Activated CD4-positive, alpha-beta T cell treated with anti-CD3 and anti-CD28 coated beads for 24 hours (primary cell): ENCODE measurements at places on chromosomes 16 and 17.

DNA sequence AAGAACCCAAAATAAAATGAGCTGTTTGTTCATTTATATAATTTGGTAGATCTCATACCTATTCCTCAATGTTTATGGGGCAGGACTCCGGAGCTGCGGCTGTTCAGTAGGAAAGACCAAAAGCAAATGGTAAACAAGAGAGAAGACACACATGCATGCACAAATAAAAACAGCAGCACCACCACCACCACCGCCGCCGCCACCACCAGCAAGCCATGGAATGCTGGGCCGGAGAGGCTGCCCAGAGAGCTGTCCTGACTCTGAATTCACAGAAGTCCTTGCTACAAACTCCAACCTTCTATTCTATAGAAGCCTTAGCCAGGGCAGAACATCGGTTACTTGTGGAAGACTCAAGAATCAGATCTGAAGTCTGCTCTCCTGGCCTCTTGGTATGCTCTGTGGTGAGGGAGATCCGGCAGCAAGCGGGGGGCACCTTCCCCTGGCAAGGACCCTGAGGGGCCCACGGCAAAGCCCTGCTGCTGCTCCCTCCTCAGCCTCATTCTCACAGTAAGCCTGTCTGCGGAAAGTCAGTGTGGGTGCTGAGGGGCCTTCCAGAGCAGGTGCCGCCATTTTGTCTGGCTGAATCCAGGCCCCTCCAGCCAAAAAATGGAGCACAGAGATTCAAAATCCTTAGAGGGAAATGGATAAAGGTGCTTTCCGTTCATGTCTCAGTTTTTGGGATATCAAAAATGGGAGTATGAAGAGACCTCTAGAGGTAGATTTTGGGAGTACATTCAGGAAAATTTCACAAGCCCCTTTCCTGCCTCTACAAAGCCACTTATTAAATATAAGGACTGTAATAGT, 6.4 kb upstream of the FOXJ1 start:
- no peak for DNase-seq

- no peak for DNase-seq
These were observed 48.5 kb upstream of the IRF8 start for GRCh38 chr16:85850344-85850880.

- no peak for DNase-seq
These were observed 77.6 kb upstream of the CDC42EP4 start for GRCh38 chr17:73389411-73389810.

GRCh38 chr17:81393684-81394376, 1.4 kb upstream of the BAHCC1 start:
- peak; percentile 27 for DNase-seq

DNA sequence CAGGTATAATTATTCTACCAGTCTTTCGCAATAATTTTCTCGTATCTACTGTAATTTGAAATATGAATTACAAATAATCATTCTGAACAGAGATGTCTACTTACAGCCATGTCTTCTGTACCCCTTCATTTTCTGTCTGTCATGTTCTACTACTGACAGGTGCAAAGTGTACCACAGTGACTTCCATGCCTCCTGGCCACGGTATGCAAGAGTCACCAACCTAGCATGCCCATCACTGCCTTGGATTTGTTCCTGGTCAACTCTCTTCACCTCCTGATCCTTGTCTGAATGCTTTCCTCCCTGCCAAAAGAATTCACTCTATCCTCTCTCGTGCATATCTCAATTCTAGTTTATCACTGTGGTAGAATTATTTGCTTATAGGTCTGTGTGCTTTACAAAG, 755.4 kb downstream of the KCNJ2 start:
- no peak for DNase-seq

DNA sequence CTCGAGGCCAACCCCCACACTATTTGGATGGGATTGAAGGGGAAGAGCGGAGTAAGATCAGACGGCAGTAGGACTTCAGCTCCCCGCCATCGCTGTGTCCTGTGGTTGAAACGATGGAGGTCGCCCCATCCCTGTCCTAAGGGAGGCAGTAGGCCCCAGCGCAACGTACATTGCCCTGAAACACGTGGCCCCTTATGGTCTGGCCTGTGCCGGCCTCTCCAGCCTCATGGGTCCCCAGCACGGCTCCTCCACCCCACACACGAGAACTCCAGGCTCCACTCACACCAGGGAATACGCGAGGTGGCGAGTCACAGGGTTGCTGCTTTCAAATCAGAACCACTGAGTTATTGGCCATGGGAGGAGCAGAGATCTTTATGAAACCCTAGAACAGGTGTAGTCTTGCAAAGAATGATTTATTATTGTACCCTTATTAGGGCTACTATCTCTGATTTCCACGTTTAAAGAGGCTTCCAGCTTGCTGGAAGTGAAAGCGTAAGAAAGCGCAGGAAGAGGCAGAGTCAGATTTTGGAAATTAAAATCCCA, 669 bp upstream of the DCTPP1 start:
- peak; percentile 16 for DNase-seq

DNA sequence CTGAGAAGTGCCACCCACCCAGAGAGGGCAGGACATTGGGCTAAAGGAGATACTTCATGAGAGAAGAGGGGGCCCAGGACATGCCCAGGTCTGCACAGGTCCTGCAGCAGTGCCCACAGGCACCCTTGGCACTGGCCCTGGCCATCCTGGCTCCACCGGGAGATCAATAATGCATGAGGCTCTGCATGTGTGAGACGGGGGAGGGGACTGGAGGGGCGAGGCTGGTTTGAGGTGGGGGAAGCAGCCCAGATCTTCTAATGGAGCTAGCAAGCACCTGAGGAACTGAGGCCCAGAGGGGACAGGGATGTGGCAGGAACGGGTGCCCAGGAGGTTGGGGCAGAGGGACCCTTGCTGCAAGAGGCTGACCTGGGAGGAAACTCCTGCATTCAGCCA, 567 bp downstream of the OSBPL7 start:
- DNase-seq = no peak

DNA sequence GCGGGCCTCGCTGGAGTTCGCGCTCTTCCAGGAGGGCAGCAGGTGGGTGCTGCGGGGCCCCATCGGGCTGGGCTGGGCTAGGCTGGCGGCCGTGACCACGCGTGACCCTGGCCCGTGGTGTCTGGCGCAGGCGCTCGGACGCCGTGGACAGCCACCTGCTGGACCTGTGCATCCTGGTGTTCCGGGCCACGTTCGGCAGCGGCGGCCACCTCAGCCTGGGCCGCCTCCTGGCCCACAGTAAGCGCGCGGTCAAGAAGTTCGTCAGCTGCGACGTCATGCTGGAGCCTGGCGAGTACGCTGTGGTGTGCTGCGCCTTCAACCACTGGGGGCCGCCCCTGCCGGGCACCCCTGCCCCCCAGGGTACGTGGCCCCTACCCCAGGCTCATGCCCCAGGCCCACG, 8.0 kb upstream of the PRR35 start:
- DNase-seq = no peak

- DNase-seq = no peak
These were observed 75.5 kb downstream of the ZNF423 start for GRCh38 chr16:49780433-49780832.
